ENCODE measurements at places on chromosomes 5 and 9.

GRCh38 chr9:69933445-69933844 lies 110.2 kb upstream of the MAMDC2 start:
- DNase-seq: no peak

- no peak for DNase-seq
Measured at GRCh38 chr5:145483212-145483611, 351.9 kb downstream of the PRELID2 start.

- DNase-seq: no peak
Measured at GRCh38 chr9:117662651-117663050, 41.6 kb upstream of the TLR4 start.

DNA sequence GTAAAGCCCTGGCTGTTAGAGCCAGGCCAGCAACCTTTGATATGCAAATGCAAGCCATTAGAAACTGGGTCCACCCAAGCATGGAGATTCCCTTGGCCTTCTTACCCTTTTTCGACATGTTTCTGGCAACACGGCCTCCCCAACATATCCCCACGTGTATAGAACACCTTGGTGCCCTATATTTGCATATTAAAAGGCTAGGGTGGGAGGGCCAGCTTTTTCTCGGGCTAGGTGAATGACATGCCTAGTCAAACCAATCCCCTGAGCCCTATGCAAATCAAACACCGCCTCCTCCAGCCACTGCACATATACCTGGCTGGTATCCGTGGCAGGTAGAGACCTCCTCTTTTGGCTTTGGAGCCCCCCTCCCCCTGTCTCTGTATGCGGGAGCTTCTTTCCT lies 55.6 kb upstream of the ZFR start:
- DNase-seq: no peak

DNA sequence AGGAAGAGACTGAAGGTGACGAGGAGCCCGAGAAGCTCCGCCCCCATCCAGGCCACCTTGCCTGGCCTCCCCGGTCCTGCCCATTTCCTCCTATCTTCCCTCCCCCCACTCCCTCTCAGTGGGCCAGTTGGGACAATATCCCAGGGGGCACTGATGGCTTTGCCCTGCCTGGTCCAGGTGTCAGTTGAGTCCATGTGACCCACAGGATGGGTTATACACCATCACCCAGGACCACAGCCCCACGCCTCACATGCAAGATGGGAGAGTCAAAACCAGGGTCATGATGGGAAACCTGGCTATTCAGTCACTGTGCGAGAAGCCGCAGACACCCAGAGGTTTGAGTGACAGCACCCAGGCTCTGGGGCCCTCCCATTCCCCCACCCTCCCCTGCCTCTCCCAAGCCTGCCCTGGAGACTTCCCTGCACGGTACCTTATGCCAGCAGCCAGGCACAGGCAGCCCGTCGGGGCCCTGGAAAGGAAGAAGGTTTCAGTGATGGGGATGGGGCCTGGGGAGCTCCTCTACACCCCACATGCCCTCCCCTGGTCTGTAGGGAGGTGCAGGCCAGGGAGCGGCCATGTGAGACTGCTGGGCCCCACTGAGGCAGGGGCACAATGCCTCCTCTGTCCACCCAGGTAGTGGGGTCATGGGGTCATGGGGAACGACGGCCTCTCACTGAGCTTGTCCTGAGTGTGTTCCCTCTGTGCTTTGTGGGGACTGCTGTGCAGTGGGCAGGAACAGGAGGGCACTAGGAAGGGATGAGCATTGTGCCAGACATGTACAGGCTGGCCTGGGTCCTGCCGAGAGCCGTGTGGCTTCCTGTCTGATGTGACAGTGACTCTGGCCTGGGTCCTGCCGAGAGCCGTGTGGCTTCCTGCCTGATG lies 6.3 kb upstream of the PHYKPL start:
- peak; percentile 34 for DNase-seq

- DNase-seq: no peak
Measured at GRCh38 chr9:83027153-83027891, 35.6 kb downstream of the RASEF start.

DNA sequence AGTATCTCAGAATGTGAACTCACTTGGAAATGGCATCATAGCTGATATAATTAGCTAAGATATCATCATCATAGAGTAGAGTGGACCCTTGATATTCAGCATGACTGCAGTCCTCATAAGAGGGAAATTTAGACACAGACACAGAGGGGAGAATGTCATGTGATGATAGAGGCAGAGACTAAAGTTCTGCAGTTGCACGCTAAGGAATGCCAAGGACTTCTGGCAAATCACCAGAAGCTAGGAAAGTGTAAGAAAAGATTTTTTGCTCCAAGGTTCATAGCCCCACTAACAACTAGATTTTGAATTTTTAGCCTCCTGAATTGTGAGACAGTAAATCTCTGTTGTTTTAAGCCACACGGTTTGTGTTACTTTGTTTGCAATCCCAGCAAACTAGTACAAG lies 612.6 kb upstream of the ST8SIA4 start:
- DNase-seq: no peak
